ENCODE measurements at places on chromosomes 13 and 19. TPM values are rescaled to one million over a fixed set of nuclear protein-coding genes. Genes with fewer than 3 reads are reported as not detected.

DNA sequence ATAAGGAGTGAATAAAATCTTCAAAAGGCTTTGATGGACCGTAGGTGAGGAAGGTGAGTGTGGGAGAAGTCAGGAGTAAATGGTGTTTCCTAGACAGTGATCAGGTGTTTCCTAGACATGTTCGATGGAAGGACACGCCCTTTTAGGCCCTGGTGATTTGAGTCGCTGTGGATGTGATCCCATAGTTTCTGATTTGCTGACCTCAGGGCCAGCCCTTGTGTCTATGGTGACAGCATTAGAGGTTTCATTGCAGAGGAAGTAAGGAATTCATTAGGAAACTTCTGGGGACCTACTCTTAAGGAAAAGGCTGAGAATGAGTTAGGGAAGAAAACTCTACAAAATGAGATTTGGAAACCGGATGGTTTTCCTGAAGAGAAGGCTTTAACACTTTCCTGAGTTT lies 31.5 kb upstream of the RNF113B start:
- no peak for DNase-seq

GRCh38 chr13:84588023-84588422 lies 705.7 kb upstream of the SLITRK1 start:
- DNase-seq: no peak

The LINGO3 gene
- polyA plus RNA-seq: 0.09 TPM

The ZNF93 gene
- 18.5 TPM for polyA plus RNA-seq

- no peak for DNase-seq
Measured at GRCh38 chr13:110268061-110268460, 38.9 kb downstream of the COL4A1 start.

The CD22 gene
- 6.3 TPM for polyA plus RNA-seq

DNA sequence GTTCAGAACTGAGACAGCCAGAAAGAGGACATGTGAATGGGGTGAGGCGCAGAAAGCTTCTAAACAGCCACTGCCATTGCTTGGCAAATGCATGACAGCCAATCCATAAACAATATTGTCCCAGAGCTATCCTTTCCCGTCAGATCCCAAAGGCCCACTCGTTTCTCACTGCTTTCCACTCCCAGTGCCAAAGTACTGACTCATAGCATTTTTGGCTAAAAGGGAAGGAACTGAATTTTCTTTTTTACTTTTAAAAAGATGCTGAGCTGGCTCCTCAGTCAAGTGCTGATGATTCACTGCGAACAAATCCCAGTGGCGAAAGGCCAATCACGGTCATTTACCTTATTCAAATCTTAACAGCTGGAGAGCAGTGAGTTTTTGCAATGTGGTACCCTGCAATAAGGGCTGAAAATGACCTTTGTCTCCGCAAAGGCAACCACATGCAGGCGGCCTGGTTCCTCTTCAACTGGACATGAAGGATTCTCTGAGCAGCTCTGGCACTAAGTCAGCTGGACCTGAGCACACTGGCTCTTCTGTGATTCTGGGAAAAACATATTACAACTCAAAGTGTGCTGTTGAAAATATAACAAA lies 151.7 kb downstream of the DCLK1 start:
- DNase-seq: no peak

DNA sequence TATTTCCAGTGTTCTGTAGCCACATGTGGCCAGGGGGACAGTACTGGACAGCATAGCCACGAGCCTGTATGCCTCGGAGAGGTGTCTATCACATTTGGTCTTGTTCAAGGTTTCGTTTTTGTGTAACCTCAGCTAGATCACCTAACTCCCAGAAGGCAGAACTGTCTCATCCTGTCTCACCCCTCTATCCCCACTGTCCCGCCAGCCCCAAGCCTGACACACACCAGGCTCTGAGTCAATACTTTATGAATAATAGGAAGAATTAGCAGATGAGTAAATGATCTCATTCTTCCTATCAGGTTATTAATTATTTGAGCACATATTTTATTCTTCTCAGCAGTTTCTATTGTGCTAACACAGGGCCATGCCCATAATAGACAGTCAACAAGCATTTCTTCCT lies 132.2 kb downstream of the NUFIP1 start:
- no peak for DNase-seq

- DNase-seq: peak; percentile 46
Measured at GRCh38 chr19:41264581-41265394, 616 bp downstream of the HNRNPUL1 start.

GRCh38 chr19:39970425-39970674 lies 615 bp upstream of the PSMC4 start:
- DNase-seq: no peak
